NCI-H1048 (cell line): ENCODE measurements at places on chromosomes 6 and 20.

GRCh38 chr6:163405412-163406309 lies 8.9 kb upstream of the QKI start:
- DNase-seq, result no peak

DNA sequence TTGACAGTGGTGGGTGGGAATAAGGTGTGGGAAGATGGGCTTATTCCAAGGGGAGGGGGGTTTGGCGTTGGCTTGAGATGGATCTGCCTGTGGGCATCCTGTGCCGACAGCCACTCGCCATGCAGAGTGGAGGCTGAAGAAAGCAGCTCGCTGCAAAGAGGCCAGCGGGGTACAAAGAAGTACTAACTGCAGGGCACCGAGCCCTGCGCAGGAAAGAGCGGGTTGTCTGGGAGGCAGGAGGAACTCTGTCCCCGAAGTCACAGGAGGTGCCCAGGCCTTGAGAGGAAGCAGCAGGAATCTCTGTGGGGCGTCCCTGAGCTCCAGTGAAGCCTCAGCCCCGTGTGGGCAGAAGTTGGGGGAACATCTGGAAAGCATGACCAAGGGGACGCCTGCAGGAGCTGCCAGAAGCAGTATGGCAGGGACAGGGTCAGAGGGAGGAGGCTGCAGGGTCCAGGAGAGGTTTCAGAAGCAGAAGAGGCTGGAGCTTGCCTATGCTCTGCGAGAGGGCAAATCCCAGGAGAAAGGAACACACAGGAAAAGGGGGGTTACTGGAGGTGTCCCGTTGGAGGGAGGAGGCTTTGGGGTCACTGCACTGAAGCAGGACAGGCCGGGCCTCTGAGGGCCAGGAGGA lies 77.2 kb downstream of the THBS2 start:
- no peak for DNase-seq

DNA sequence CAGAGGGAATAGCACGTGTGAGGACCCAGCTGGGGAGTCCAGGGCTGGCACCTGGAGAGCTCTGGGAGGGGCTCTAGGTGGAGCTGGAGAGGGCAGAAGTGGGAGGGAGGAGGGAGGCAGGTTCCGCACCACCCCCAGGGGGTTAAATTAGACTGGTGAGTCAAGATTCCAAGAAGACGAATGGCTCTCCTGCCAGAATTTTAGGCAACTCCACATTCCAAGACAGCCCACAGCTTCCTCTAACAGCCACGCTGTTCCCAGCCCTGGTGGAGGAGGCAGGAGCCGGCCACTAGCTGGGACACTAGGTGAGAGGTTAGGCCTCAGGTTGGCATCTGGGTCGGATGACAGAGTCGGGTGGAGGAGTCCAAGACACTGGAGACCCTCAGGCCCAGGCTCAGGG lies 60.2 kb downstream of the TFAP2C start:
- no peak for DNase-seq

DNA sequence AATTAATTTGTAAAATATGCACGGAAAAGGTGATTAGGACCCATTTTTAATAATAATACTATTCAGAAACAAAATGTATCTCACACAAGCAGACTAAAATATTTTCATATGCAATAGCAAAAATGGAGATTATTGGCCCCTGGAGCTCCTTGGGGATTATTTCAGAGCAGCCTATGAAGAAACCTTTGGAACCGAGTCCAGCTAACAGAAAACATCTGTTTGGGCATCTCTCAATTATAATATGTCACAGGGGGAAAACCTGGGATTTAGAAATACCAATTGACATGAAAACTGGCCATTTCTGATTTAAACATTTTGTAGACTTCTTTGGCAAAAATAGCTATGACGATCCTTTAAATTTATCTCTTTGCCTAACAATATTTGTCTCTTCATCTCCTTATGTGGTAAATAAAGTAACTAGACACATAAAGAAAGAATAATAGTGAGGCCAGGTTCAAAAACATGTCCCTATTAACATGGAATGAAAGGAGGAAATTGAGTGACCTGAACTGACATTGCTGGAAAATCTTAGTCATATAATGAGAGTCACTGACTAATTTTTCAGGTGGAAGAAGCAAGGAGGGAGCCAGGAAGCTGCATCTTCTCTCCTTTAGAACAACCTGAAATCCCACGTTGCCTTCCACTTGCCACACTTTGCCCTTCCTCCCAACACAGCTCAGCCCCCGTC lies 199.0 kb downstream of the SOD2 start:
- DNase-seq, result no peak

GRCh38 chr6:37522836-37523235 lies 23.1 kb upstream of the CCDC167 start:
- DNase-seq, result no peak

DNA sequence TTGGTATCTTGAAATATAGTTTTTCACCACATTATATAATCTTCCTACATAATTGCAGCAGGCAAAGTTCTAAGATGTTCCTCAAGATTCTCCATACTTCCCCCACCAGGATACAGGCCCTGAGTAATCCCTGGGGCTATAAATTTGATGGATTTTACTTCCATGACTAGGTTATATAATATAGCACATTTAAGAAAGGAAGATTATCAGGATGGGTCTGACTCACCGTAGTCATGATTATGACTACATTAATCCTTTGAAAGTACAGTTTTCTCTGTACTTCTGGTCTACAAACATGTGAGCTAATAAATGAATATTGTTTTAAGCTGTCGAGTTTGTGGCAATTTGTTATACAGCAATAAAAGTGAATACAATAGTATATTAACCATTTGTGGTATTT lies 122.5 kb downstream of the MACROD2 start:
- DNase-seq, result no peak
